ENCODE measurements at places on chromosomes 3 and 15.

- DNase-seq: no peak
These were observed 664 bp upstream of the LARP6 start for GRCh38 chr15:70854666-70854976.

DNA sequence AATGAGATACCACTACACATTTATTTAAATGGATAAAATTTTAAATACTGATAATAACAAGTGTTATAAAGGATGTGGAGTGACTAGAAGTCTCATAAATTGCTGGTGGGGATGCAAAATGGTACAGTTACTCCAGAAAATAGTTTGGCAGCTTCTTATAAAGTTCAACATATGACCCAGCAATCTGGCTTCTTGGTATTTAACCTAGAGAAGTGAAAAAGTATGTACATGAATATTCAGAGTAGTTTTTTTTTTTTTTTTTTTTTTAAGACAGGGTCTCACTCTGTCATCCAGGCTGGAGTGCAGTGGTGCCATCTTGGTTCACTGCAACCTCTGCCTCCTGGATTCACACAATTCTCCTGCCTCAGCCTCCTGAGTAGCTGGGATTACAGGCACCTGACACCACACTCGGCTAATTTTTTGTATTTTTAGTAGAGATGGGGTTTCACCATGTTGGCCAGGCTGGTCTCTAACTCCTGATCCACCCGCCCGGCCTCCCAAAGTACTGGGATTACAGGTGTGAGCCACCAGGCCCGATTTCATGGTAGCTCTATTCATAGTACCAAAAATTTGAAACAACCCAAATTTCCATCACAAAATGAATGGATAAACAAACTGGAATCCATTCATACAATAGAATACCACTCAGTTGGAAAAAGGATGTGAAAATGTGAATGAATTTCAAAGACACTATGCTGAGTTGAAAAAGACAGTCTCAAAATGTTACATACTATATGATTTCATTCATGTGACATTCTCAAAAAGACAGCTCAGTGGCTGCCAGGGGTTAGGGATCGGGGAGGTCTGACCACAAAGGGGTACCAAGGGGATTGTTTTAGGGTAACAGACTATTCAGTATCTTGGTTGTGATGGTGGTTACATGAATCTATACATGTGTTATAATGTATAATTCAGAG is 14.4 kb downstream of the RRP9 start:
- DNase-seq: no peak

- DNase-seq: no peak
These were observed 46.1 kb downstream of the ZFAND6 start for GRCh38 chr15:80105595-80105994.

DNA sequence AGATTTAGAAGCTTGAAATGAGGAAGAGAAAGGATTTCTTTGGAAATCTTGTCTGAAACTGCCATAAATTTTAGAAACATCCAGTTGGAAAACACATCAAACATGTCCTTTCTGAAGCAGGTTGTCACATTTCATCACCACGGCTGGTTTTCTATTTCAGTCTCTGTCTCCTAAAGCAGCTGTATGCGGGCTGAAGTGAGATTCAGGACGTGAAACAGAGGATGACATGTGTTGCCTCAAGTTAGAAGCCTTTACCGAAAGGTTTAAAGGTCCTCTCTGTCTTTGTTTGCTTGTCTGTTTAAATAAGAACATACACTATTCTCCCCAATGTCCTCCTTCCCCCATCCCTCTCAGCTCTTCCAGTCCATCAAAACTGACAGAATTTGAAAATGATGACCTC is 141.9 kb downstream of the SQOR start:
- no peak for DNase-seq

- no peak for DNase-seq
These were observed 172.3 kb upstream of the TPM1 start for GRCh38 chr15:62870216-62870615.
